ENCODE measurements at places on chromosomes 7 and 10. TPM values are rescaled to one million over a fixed set of nuclear protein-coding genes. Genes with fewer than 3 reads are reported as not detected.

DNA sequence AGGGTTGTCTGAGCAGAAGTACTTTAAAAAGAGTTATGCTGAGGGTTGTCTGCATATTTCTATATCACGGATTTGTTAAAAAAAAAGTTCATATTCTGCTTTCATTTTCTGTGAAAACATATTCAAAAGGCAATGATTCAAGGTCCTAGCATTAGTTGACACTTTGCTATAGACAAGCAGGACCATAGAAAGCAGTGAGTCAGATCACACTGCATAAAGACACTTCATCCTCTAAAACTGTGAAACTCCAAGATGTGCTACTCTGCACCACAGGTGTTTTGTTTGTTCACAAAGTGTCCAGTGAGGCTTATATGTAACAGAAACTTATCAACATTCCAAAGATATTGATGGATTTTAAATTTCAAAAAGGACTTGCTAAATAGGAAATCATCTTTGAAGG lies 47.0 kb downstream of the SPAM1 start:
- no peaks in the 10 kb centered on the region for H3K36me3 ChIP-seq
- no peaks in the 10 kb centered on the region for H3K27me3 ChIP-seq
- H3K4me1 ChIP-seq, result no peaks in the 10 kb centered on the region

DNA sequence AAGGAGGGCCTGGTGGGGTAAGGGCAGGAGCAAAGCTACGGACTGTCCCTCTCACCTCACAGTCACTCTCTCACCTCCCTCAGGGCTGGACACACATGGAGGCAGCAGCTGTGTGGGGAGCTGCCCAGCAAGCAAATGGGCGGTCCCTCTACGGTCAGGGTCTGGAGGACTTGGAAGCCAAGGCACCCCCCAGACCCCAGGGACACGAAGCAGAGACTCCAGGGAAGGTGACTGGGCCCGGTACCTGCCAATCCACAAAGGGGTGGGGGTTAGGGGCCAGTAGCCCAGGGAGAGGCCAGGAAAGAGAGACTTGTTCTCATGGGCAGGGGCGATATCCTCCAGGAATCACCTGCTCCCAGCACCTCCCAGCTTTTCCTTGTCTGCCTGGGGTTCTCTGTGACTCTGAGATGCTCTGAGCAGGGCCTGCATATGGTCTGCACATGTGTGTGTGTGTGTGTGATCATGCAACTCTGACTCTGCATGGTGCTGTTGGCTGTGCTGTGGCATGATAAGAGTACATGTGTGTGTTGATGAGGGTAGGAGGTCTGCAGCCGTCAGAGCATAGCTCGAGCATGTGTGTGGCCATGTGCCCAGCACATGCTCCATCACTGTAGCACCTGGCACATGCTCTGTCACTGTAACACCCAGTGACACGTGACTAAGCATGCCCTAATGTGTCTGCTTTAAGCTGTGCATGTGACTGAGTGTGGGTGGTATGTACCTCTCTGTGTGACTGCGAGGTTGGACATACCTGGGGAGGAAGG lies 4.6 kb upstream of the LDB3 start:
- no peaks in the 10 kb centered on the region for H3K4me1 ChIP-seq
- no peaks in the 10 kb centered on the region for H3K36me3 ChIP-seq
- no peak for DNase-seq
- H3K4me3 ChIP-seq, result no peak overlapping the region

DNA sequence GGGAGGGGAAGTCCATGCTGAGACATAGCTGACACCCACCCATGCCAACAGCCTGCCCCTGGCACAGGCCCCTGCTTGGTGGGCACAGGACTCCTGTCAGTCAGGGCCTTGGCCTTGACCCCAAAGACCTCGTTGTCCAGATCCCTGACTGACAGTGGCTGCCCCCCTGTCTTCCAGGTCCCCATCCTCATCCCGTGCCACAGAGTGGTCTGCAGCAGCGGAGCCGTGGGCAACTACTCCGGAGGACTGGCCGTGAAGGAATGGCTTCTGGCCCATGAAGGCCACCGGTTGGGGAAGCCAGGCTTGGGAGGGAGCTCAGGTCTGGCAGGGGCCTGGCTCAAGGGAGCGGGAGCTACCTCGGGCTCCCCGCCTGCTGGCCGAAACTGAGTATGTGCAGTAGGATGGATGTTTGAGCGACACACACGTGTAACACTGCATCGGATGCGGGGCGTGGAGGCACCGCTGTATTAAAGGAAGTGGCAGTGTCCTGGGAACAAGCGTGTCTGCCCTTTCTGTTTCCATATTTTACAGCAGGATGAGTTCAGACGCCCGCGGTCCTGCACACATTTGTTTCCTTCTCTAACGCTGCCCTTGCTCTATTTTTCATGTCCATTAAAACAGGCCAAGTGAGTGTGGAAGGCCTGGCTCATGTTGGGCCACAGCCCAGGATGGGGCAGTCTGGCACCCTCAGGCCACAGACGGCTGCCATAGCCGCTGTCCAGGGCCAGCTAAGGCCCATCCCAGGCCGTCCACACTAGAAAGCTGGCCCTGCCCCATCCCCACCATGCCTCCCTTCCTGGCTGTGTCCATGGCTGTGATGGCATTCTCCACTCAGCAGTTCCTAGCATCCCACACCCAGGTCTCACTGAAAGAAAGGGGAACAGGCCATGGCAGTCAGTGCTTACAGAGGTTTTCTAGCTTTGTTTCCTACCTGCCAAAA lies 197.2 kb downstream of the EBF3 start:
- peaks cover 1% of the 10 kb centered on the region for H3K36me3 ChIP-seq
- H3K4me3 ChIP-seq, result no peak overlapping the region
- no peak overlapping the region for H3K27ac ChIP-seq
- H3K4me1 ChIP-seq, result no peaks in the 10 kb centered on the region

DNA sequence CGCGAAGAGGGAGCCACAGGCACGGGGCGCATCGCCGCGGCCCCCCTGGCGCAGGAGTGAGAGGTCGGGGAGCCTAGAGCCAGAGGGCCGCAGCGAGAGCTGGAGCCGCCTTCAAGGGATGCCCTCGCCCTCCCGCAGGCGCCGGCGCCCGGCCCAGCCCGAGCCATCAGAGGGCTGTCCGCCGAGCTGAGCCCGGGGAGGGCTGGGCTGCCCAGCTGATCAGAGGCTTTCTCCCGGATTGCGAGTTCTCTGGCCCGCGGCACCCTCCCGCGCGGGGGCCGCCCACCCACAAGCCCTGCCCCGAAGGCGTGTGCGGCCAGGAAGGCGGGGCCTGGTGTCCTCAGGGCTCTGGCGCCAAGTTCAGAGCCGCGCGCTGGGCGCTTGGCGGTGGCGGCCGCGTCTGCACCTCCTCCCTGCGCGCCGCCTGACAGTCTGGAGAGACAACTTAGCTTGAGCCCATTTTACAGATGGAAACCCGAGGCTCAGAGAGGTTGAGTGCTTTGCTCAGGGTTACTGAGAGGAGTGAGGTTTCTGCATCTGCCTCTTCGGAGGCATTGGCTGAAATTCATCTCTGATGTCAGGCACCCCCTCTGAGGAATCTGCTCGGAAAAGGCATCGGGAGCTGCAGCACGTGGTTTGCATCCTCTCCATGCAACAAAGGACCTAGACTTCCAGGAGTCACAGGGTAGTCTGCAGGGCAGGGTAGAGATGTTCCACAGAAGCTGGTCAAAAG lies 3.8 kb upstream of the ANTXRL start:
- peak overlapping the region; percentile 58 for H3K4me3 ChIP-seq
- peaks cover 4% of the 10 kb centered on the region for H3K4me1 ChIP-seq
- no peaks in the 10 kb centered on the region for H3K36me3 ChIP-seq
- H3K27me3 ChIP-seq, result no peaks in the 10 kb centered on the region
- peak; percentile 65 for DNase-seq

The TMEM236 gene
- 0.05 TPM for total RNA-seq

The CHAT gene
- total RNA-seq, result not detected

Measured in naive thymus-derived CD4-positive, alpha-beta T cell (primary cell).